RWPE1 (cell line): ENCODE measurements at places on chromosomes 4 and X.
A peak's percentile ranks its signal among the peaks of the same experiment; 100 is the strongest.

GRCh38 chr4:98482847-98483806 is 175.3 kb downstream of the TSPAN5 start:
- DNase-seq: peak; percentile 59

DNA sequence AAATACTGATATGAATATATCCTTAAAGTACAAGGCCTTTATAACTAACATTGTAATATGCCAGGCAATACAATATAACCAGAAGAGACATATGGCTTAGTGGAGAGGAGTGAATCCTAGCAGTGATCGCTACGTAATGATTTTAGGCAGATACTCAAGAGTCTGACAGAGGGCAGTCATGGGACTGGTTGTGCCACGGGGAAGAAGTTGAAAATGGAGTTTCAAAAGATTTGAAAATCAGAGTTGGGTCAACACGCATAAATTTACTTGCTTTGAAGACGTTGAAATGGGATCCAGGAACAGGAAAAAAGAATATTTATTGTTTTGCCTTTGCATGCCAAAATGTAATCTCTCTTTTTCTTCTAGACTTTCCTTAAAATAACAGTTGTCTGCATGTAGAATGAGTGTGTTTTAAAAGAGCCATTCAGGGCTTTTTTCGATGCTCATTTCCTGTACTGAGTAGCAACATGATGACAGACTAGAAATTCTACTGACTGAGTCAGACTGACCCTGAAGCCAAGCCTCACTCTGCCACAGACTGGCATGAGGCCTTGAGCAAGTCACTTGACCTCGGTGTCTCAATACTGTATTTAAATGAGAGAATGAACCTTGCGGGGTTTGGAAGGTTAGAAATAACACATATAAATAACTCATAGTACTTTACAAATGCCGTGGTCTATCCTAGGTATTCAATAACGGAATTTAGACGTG is 8.1 kb upstream of the SMS start:
- DNase-seq: peak; percentile 44

DNA sequence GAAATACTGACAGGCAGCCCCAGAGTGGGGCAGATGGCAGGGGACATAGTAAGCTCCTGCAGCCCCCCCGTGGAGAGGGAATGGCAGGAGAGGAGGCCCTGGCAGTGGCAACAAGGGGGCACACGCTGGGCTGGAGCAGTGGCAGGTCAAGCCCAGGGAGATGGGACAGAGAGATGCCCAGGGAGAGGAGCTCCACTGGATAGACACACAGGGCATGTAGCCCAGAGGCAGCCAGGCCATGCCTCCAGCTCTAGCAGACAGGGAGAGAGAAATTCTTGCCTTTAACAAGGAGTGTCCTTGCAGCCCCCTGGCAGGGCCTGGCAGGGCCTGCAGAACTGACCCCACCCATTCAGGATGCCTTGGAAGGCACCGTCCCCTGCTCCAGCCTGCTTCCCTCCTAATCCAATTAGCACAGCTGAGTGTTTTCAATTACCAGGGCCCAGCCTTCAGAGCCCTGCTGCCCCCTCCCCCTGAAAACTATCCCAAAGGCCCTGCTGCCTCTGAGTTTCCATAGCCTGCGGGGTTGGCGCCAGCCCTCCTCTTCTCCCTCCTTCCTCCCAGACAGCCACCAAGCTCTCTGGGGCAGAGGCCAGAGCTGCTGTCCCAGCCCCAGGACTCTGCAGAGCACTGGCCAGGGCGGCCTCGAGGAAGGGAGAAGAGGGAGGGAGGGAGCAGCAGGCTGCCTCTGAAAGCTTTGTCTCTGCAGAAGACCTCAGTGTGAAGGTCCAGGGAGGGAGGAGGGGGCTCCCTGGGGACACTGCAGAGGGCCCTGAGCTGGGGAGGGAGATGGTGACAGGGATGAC is 12.5 kb downstream of the L1CAM start:
- DNase-seq: no peak

DNA sequence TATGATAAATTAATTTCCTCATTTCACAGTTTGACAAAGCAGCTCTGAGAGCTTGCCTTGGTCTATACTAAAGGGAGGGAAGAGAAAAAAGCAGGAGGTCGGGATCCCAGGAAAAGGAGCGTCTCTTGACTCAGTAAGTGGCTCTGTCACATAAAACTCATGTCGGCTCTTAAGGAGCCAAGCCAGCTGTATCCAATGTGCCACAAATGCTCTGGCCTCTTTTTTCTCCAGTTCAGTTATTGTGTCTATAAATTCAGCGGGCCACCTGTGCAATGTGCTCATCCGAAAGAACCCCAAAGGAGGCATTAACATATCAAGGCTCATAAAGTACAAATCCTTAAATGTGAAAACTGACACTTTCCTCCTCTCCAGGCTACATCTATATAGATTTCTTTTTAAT is 337.7 kb upstream of the FAM241A start:
- no peak for DNase-seq

- DNase-seq: no peak
Observed at GRCh38 chrX:115632455-115632854, 71.5 kb downstream of the PLS3 start.

- DNase-seq: no peak
Observed at GRCh38 chr4:151263455-151263854, 13.5 kb upstream of the PRSS48 start.

DNA sequence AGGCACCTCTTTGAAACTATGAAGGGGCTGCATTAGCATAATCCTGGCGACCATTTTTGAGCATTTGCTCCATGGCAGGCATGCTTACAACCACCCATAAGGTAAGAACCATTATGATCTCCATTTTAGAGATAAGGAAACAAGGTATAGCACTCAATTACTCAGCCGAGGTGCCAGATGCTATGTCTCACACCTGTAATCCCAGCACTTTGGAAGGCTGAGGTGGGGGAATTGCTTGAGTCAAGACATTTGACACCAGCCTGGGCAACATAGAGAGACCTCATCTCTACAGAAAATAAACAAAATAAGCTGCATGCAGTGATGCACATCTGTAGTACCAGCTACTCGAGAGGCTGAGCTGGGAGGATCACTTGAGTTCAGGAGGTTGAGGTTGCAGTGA is 43.6 kb downstream of the TIGD4 start:
- no peak for DNase-seq

DNA sequence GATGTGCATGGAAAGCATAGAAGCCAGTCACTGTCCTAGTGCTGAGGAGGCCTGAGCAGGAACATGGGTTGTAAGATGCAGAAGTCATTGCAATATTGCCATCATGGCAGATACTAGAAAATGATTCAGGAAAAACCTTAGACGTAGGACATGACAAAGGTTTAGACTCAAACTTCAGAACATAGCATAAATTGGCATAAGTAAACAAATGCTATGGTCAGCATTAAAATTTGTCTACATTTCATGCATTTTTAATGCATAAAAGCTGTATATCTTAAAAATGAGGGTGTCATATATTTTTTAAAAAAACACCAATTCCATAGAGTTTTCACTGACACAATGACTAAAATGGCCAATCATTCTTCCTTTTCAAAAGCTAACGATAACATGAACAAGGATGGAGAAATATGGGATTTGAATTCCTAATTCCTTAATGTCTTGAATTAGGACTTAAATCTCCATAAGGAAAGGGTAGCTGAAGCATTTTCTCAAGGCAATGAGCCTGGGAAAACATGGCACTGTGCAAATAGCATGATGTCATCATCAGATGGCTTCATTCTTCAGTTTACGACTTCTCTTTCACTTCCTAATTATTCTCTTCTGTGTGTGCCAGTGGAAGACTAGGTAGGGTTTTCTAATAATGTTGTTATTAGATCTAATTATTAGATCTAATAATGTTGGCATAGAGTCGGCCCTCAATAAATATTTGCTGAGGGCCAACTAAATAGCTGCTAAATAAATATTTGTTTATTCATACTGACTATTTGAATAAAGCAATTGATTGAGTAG is 125.1 kb upstream of the FRG1 start:
- no peak for DNase-seq

DNA sequence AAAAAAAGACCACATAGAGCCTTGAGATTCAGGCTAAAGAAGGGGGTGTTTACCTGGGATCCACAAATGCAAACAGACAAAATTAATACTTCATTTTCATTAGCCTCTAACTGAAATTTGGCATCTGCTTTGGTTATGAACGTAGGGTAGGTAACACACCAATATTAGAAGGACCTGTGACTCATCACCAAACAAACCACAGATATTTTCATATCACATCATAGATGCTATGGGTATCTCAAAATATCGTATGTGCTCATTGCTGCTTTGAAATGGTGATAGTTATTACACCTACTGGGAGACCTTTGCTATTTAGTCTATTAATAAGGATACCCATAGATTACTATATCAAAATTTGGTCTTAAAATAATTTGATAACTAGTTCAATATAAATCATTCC is 180.6 kb upstream of the MAP3K15 start:
- DNase-seq: no peak

GRCh38 chr4:15012017-15012788 is 9.9 kb downstream of the CPEB2 start:
- no peak for DNase-seq

- no peak for DNase-seq
Observed at GRCh38 chr4:169774466-169775445, 17.0 kb upstream of the HPF1 start.

DNA sequence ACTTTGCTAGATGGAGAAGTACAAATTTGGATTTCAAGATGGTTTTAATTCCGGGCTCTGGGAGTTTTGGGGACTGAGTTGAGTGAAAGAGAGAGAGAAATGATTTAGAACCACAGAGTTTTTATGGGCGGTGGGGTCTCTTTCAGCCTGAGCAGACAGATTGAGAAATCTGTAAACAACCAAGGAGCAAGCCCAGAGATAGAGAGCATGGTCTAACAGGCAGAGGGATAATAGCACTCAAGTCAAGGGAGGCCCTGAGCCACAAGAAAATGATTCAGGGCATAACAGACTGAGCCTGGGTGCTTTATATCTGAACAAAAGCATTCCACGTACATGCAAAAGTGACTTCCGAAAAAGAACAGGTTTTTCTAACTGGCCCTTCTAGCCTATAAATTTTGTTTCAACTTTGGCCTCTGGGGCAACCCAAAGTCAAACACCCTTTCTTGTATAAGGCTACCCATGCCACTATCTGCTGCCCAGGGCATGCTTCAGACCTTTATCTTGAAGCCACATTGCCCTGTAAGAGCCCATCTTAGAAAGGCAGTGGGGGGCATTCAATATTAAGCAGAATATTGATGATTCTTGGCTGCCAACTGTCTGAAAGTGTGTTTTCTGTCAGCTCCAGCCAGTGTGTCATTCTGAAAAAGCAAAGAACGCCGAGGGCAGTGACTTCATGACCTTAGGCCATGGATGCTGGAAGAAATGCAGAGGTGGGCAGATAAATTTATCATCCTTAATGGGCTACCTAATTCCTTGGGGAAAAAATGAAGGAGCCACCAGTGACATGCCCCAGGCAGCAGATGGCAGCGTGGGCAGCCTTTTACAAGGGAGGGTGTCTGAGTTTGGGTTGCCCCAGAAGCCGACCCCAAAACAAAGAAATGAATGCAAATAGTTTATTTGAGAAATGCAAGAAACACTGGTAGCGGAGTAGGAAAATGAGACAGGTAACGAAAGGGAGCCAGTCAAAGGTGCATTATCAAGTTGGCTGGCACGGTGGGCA is 637.6 kb downstream of the MID1IP1 start:
- DNase-seq: no peak

GRCh38 chrX:124555036-124555595 is 208.8 kb downstream of the SH2D1A start:
- DNase-seq: peak; percentile 65

- no peak for DNase-seq
Observed at GRCh38 chr4:31108762-31109161, 388.6 kb downstream of the PCDH7 start.

DNA sequence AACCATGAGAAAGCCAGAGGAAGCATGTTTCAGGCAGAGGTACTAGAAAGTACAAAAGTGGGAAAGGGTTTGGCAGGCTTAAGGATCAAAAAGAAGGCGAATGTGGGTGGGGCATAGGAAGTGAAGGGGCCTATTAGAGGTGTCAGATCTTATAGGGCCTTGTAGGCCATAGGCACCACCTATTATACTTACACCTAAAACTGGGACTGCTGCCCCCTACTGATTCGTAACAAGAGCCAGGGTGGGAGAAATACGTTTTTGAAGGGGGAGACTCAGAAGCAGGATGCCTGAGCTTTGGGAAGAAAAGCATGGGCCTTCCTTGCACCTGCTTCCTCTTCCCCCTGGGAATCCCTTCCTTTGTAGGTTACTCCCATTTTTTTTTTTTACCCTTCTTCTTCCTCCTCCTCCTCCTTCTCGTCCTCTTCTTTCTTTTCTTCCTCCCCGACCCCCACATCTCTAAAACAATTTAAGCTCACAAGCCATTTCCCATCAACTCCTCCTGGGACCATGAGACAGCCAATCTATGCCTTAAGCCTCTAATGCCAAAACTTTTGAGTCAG is 40.7 kb upstream of the GPC3 start:
- DNase-seq: no peak

DNA sequence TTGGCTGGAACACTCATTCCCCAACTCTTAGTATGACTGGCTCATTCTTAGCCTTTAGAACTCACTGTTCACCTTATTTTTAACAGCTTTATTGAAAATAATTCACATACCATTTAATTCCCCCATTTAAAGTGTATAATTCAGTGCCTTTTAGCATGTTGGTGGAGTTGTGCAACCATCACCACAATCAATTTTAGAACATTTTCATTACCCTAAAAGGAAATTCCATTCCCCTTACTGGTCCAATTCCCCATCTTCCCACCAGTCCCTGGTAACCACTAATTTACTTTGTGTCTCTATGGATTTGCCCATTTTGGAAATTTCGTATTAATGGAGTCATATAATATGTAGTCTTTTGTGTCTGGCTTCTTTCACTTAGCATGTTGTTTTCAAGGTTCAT is 19.7 kb downstream of the NHSL2 start:
- DNase-seq: no peak

GRCh38 chr4:80045786-80046185 is 27.2 kb downstream of the ANTXR2 start:
- DNase-seq: no peak

DNA sequence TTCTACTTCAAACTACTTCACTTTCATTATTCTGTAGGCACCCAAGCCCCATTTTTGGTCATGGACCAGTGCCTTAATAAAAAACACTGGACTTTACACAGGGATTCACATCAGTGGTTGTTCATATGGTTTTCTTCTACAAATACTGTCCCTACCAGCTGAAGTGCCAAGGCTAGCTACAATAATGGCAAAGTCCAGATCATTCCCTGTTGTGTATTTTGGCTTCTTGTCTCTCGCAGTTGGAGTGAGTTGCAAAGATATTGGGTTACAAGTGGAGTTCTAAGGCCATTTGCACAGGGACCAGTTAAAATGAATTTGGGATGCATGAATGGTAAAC is 16.7 kb upstream of the ANKRD17 start:
- no peak for DNase-seq

GRCh38 chr4:56857601-56858309 is 36.3 kb upstream of the SPINK2 start:
- no peak for DNase-seq

DNA sequence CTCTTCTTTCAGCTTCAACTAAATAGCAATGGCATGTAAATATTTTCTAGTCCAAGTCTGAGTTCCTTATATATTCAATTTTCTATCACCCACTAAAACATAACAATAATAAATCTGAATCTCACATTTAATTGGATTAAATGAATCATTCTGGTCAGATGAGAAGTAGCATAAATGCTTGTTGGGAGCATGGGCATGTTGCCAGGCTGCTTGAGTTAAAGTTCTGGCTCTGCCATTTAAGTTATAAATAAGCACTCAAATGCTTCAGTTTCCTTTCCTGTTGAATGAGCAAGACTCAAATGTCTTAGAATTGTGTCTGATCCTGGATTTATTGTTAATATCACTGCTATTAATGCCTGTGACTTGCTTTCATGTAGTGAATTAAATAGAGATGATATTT is 496.3 kb downstream of the STPG2 start:
- DNase-seq: no peak

- DNase-seq: no peak
Observed at GRCh38 chr4:1445716-1446445, 39.6 kb upstream of the NKX1-1 start.

GRCh38 chrX:47772764-47773163 is 63.9 kb upstream of the ZNF81 start:
- DNase-seq: no peak
